Peyer's patch (tissue), 4 donors: ENCODE measurements at places on chromosomes 2 and 18.

DNA sequence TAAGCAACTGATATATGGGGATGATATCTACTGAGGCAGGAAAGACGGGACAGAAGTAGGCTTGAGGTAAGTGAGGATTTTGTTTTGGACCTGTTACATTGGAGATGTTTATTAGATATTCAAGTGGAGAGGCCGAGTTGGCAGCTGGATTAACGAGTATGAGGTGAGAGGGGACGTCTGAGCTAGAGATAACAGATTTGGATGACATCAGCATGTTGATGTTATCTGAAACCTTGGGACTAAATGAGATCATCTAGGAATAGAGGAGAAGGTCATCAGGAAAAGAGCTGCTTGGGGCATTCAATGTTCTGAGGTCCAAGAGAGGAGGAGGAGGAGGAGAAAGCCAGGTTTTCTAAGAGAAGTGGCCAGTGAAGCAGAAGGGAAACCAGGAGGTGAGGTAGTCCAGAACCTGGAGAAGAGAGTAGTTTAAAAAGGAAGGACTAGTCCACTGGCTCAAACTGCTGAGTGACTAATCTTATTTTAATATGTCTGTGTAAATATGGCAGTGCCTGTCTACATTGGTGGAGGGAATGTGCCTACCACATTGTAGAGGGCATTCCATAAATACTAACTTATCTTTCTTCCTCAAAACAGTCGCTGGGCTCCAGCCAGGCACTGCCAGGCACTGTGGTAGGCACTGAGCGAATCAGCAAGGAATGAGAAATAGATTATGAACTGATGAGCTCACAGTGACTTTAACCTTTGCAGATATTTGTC, 488.3 kb downstream of the DLGAP1 start:
- no peak for DNase-seq

GRCh38 chr2:74416778-74417177, 4.6 kb downstream of the C2orf81 start:
- no peak for DNase-seq

DNA sequence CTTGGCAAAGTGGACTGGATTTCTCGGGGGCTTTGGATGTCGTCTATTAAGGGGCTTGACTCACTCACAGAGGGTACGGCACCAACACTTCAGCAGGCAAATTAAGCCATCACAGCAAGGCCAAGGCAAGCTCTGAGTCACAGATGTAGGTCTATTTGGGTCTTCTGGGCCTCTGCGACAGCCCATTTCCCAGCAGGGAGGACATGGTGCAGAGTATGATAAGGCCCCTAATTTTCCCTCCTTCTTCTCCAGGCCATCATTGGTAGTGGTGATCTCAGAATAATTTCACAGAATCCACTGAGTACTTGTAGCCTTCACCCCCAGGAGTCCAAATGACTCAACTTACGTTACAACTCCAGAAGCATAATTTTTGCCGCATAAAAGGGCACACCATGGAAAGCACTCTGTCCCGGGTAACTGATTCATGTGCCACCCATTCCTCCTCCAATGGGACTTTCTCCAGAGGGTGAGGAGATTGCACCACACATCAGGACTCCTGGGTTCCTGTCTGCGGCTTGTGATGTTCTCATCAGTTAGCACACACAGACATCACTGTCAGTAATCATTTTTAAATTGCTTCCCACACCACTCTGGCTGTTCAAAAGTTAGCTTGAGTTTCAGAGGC, 164.9 kb downstream of the TXNL1 start:
- no peak for DNase-seq

- DNase-seq, result no peak
These were observed 489.5 kb downstream of the TNS1 start for GRCh38 chr2:217513258-217513657.

- DNase-seq, result no peak
These were observed 1.3 kb upstream of the LYPD6 start for GRCh38 chr2:149329068-149329467.

DNA sequence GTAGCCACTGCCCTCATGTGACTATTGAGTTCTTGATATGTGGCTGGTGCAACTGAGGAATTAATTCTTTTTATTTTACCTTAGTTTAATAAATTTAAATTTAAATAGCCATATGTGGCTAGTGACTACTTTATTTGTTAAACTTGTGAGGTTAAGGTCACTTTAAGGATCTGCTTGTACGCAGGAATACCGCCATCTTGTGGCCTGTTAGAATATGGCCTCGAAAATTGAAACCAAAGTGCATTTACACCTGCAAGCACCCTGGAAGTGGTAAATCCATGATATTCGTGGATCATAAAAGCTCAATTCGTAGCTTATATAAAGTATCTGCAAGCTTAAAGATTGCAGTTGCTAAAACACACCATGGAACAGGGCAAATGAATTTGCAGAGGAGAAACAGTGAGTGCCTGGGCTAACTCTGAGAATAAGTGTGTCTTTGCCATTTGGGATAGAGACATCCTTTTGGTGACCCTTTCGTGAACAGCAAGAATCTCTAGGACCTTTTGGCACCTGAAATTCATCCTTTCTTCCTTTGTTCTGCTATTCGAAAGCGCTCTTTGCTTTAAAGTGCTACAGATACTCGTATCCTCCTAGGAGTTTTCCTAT, 59.9 kb upstream of the REG3A start:
- DNase-seq, result peak; percentile 80

DNA sequence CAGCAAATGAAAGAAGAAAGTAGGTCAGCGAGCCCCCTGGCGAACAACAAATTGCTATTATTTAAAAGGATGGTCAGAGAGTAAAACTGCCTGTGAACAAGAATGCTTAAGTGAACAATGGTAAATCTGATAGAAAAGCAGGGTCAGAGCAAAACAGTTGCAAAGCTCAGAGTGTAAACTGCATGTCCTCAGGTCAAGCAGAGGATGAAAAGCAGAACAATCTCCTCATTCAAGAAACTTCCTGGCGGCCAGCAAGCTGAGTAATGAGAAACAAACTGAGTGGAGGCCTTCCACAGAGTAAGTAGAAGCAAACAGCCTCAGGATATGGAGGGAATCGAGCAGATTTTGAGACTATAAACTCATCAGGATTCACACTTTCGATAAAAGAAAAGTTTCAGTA, 117.9 kb downstream of the PPP1R1C start:
- no peak for DNase-seq

DNA sequence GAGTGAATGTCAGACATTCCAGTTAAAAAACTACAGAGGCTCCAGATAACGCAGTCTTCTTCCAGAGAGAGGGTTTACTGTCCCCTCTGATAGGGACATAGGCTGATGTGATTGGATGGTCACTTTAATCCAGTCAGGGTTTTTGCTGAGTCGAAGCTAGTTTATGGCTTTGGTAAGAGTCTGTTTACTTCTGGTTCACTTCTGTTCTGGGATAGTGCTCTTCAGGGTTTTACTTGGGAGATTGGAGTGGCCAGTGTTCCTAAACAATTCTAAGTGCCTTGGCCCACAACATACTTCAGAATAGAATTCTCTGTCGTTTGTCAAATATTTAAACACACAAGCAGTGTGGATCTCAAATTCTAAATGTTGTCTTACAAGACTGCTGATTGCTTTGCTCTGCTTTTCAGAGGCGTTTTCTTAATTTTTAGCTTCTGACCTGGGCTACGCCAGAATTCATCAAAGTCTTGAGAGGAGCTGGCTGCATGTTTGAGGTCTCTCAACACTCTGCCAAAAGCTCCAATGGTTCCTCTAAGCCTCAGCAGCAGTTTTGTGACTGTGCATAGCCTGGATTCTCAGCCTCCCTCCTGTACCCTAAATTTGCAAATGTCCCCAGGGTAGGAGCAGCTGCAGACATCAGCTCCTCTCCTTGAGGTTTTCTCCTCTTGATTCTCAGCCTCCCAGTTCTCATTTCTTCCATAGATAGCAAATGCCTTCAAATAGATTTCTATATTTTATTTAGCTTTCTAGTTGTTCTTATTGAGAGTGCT, 105.8 kb downstream of the BABAM2 start:
- DNase-seq, result no peak

- DNase-seq, result no peak
These were observed 289.7 kb downstream of the DYSF start for GRCh38 chr2:71742953-71743601.

DNA sequence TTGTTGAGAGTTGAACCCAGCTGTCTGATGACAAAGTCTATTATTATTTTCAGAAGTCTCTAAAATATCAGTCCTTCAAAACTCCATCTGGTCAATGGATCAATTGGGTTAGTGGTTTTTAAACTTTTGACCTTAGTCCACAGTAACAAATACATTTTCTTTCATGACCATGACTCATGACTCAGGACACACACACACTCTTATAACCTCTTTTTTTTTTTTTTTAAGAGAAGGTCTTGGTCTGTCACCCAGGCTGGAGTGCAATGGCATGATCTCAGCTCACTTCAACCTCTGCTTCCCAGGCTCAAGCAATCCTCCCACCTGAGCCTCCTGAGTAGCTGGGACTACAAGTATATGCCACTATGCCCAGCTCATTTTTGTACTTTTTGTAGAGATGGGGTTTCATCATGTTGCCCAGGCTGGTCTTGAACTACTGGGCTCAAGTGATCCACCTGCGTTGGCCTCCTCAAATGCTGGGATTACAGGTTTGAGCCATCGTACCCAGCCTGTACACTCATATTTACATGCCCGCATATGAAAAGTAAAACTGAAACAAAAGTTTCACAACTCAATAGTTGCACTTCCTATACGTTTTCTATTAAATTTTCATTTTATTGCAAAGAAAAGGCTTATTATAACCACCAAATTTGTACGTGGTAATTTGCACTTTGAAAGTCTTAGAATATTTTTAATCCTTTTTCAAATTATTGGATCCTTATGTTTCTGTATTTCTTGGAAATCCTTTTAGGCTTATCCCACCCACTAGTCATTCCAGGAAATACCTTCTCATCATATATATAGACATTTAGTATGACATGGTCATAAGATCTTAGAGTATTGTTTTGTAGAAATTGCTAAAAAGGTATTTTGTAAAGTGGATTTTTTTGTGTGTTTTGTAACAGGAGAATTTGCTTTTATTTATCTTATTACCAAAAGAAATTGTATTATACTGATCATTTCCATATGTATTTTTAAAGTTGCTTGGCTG, 199.0 kb downstream of the LPIN1 start:
- DNase-seq, result no peak

GRCh38 chr2:230796280-230796862, 68.4 kb upstream of the ITM2C start:
- DNase-seq, result no peak

- DNase-seq, result no peak
These were observed 24.8 kb downstream of the TTC27 start for GRCh38 chr2:32652555-32653209.

DNA sequence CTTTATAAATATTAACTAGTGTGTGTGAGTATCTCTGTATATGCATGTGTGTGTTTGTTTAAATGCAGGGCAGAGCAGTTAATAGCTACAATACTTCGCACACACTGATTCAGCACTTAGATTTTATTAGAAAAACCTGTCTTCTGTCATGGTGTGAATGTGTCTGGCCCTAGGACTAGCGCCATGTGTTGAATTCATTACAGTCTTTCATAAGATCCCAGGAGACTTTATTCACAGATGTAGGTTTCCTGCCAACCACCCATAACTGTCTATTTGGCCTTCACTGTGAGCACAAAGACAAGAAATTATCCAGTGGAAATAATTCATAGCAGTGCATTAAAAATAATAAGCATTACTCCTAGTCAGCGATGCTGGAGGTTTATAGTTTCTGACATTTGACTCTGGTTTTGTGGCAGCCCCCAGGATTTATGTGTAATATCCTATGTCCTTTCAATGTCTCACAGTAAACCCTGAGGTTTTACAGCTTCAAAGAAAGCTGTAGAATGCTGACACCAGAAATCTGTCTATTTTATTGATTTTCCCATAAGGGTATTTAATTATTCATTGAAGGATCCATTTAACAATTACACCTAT, 93.9 kb downstream of the ZNF804A start:
- no peak for DNase-seq

DNA sequence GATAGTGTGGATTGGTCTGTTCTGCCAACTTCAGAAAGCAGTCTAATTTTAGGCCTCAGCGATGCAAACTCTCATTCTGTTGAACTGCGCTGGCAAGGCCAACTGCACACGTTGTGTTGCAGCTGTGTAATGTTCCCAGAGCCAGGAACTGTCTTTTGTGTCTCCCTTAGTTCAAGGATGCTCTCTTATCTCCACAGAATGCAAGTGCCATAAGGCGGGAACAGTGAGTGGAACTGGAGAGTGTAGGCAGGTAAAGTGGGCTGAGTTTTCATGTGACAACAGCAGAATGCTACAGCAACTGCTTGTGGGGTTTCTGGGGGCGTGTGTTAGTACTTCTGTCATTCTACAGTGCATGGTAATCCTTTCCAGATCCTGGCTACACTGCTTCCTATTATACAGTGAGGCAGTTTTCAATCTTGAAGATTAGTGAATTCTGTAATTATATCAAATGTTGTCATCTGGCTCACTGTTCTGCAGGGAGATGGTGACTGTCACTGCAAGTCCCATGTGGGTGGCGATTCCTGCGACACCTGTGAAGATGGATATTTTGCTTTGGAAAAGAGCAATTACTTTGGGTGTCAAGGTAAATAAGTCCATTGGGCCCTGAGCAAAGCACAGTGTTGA, 125.8 kb downstream of the LAMA3 start:
- no peak for DNase-seq

DNA sequence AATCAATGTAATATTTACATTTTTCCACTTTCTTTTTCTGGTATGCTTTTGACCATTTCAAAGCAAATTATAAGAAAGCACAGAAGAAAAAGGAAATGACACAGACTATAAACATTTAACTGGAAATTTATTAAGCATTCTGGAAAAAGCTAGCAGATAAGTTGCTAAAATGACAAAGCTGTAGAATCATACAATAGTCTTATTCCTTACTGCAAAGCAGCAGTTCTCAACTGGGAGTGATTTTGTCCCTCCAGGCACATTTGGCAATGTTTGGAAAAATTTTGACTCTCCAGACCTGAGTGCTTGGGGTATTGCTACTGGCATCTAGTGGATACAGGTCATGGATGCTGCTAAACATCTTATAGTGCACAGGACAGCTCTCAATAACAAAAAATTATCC, 75.1 kb downstream of the MBD5 start:
- no peak for DNase-seq

- no peak for DNase-seq
These were observed 119.3 kb upstream of the RBBP8 start for GRCh38 chr18:22813648-22814328.

GRCh38 chr2:233756429-233757081, 3.5 kb upstream of the UGT1A1 start:
- DNase-seq, result peak; percentile 58

GRCh38 chr2:217804791-217805667, 197.8 kb downstream of the TNS1 start:
- no peak for DNase-seq

DNA sequence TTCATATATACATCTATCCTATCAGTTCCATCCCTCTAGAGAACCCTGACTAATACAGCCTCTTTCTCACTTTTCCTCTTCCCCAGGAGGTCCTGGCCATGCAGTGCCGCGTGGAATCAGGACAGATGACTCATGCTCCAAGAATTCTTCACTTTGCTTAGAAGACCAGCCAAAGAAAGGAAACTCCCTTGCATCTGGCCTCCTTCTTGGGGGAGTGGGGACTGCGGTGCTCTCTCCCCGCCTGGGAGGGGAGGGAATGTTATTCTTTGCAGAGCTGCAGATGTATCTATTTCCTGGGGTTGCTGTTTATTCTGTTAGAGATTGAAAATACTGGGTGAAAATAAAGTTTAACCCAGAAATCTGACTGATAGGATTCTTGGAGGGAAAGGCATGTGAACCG, 111.5 kb upstream of the SH3BP4 start:
- no peak for DNase-seq
